ENCODE measurements at places on chromosomes 7 and 10.

- peak; percentile 52 for DNase-seq
Observed at GRCh38 chr10:71725998-71726579, 6.5 kb upstream of the C10orf105 start.

DNA sequence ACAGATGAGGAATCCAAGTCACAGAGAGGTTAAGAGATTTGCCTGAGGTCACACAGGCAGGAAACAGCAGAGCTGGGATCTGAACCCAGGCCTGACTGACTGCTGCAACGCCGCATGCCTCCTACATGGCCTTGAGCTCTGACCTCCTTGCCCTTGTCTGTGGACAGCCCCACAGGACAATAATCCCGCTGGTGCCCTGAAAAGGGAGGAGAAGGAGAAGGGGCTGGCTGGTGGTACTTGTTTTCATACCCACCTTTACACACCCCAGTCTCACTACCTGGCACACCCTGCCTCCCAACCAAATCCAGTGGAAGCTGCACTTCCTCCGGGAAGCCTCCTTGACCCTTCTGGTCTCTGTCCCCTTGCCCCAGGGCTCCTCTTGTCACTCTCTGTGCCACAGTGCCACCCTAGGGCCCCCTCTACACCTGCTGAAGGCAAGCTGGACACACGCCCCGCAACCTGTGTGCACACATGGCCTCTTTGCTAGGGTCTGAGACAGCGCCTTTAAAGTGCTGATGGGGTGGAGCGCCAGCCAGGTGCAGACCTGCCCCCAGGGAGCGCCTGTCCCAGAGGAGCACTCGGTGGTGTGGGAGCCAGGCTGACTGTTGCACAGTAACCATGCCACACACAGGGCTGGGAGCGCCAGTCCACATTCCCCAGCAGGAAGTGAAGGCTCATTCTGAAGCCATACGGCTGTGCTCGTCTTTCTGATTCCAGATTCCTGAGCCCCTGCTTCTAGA is 38.6 kb downstream of the ZCCHC24 start:
- no peak for DNase-seq

DNA sequence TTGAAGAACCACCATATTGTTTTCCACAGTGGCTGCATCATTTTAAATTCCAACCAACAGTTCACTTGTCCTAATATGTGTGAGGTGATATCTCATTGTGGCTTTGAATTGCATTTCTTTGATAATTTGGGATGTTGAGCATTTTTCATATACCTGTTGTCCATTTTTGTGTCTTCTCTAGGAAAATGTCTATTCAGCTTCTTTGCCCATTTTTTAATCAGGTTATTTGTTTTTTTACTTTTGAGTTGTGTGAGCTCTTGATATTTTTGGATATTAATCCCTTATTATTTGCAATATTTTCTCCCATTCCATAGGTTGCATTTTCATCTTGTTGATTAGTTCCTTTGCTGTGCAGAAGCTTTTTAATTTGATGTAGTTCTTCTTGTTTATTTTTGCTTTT is 95.1 kb upstream of the CCDC71L start:
- DNase-seq: no peak

- no peak for DNase-seq
Observed at GRCh38 chr10:21514818-21515351, 10.6 kb downstream of the SKIDA1 start.

GRCh38 chr10:30151581-30152389 is 92.4 kb upstream of the JCAD start:
- DNase-seq: peak; percentile 69

DNA sequence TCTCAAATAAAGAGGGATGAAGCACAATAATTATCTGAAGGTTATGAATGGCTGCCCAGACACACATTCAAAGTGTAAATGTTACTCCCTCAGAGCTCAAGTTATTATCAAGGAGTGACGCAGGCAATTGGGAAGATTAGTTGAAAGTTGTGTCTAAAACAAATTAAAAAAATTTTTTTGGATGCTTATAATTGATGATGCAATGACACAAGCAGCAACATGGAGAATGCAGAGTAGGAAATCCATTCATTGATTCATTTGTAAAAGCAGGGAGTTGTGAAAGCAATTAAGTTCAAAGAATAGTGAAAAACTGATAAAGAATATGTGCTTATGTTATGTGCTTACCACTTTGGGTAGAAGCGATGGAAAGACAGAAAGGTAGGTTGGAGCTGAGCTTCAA is 120.4 kb downstream of the CDK6 start:
- DNase-seq: no peak

GRCh38 chr7:85681241-85681640 is 494.4 kb upstream of the SEMA3D start:
- DNase-seq: no peak

GRCh38 chr7:84841809-84842208 is 345.0 kb downstream of the SEMA3D start:
- no peak for DNase-seq

Data from lung microvascular endothelial cell (primary cell).